NCI-H187 treated with DMSO at 0.1 percent for 48 hours (cell line): ENCODE measurements at places on chromosomes 1 and 21.

- DNase-seq: no peak
Measured at GRCh38 chr1:205257735-205258134, 30.0 kb downstream of the TMCC2 start.

- DNase-seq: no peak
Measured at GRCh38 chr1:1757422-1758058, 20.7 kb downstream of the NADK start.

GRCh38 chr1:230421481-230421880, 4.7 kb downstream of the PGBD5 start:
- DNase-seq: no peak

DNA sequence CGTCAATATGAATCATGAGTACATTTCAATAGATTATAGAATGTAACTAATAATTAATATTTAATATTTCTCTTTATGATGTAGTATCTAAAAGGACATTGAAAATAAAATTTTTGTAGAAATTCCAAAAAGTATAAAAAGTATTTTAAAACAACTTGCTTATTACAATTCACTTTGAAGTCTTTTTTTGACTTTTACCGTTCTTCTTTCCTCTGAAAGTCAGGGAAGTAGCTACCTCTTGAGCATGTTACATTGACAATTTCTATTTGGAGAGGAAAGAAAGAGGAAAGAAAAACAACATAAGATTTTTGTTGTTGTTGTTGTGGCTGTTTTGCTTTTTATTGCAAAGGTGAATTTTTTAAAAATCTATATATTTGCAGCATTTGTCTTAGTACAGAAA, 1.3 kb downstream of the PTPRC start:
- no peak for DNase-seq

DNA sequence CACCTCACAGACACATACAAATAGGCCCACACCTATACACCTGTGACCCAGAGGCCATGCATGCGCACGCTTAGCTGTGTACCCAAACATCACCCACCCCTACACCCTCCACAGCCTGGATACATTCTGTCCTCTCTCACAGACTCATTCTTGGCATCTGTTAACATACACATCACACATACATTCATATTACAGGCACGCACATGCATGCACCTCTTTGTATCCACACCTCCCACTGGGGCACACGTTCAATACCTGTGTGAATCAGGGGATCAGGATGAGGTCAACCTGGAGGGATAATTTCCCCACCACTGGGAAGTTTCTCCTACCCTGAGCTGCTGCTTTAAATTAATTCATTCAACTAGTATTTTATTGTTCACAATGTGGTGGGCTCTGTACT, 35.6 kb upstream of the EPB41 start:
- no peak for DNase-seq

GRCh38 chr1:55363268-55363667, 148.1 kb upstream of the USP24 start:
- DNase-seq: no peak

DNA sequence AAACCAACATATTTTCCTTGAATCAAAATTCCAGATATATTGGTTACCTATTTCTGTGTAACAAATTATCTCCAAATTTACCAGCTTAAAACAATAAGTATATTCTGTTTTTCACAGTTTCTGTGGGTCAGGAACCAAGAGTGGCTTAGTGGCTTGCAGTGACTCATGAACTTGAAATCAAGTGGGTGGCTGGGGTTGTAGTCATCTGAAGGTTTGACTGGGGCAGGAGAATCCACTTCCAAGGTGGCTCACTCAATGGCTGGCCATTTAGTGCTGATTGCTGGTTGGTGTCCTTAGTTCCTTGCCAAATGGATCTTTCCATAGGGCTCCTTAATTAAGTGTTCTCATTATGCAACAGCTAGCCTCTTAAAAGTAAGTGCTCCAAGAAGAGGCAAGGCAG, 43.8 kb downstream of the ALG14 start:
- DNase-seq: no peak

- DNase-seq: no peak
Measured at GRCh38 chr21:45439901-45440461, 35.0 kb downstream of the COL18A1 start.

GRCh38 chr1:173866413-173867115, 1.2 kb downstream of the GAS5 start:
- DNase-seq: no peak

DNA sequence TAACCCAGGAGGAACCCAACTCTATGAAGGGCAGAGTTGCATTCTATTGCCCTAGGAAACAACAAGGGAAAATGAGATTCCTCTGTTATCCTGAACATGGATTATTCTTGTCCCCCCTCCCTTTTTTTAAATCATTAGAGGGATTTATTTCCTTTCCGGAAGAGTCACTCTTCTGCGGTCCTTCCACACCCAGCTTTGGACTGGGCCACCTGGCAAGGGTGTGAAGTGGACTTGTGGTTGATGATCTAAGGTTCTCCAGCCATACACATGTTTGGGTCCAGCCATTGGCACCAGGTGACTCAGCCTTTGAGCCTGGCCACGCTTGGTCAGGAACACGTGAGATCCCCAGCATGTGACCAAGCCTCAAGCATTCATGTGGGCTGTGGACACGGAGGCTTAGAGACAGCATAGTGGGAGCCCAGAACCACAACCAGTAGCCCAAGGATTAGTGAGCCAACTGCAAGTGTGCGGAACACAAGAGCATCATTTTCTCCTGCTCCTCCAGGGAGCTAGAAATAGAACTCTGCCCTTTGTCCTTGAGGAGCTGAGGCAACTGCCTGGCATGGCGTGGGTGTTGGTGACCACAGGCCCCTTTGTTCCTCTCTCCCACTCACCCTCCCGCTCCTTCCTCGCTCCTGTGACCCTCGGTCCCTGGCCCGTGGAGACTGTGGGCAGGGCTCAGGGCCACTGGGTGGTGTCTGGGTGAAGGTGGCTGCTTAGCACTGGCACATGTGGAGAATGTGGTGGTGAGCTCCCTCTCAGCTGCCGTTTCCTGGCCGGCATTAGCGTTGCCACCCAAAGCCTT, 50.1 kb downstream of the NENF start:
- no peak for DNase-seq

GRCh38 chr1:43274125-43274803, 4.5 kb downstream of the TMEM125 start:
- no peak for DNase-seq

DNA sequence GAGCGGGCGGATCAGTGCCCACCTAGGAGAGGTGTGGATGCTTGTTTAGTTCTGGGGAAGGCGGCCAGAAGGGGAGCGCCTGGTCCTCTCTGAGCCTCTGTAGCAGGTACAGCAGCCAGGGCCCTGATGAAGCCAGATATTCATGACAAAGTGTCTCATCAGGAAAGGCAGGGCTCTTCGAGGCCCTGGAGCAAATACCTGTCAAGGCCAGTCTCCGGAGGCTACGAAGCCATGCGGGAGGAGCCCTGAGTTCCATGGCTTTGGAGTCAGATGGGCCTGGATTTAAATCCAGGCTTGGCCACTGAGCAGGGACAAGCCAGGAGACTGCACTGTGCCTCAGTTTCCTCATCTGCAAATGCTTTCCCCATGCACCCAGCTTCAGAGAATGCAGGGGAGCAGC, 25.4 kb upstream of the GPR153 start:
- no peak for DNase-seq

- DNase-seq: no peak
Measured at GRCh38 chr1:221594576-221594975, 147.3 kb downstream of the DUSP10 start.

DNA sequence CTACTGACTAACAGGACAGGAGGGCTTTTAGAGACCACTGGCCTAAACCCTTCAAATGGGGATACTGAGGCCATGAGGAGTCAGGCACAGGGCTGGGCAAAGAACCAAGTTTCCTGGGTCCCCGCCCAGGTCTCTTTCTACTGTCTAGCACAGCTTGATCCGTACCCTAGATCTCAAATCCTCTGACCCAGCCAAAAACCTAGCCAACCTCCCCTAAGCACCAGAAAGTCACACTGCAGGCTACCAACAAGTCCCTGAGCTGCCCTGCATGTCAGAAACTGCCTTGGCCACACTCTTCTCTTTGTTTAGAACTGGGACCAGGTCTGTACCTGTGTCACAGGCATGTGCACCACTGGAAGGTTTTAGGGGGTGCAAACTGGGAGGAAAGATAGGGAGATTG, 33.6 kb downstream of the AHDC1 start:
- no peak for DNase-seq

DNA sequence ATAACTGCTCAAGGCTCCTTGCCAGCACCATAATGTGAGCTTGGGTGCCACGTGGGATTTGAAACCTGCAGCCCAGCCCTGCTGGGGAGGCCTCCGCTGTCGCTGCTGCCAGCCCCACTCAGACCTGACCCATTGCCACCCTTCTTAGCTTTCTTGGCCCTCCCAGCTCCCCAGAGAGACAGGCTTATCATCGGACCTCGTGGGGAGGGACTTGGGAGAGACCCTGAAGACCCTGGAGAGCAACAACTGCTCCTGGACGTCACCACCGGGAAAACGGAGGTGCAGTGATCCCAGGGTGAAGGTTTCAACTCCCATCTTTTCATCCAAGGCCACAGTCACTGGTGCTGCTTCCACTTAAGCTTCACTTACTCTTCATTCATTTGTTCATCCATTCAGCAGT, 596.1 kb downstream of the PTPRU start:
- DNase-seq: no peak

DNA sequence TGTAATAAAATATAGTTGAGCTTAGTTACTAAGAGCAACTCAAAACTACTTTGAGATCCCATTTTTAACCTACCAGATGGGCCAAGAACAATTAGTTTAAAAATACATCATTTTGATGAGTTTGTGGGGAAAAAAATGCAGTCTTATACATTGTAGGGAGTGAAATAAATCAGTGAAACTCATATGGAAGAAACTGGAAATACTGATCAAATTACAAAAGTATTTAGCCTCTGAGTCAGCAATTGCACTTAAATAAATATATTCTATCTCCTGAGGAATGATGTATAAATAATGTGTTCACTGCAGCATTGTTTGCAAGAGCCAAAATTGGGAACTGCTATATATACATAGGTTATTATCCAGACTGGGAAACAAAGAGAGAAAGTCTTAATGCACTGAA, 4.6 kb upstream of the SMCP start:
- no peak for DNase-seq

GRCh38 chr1:224175617-224176016, 7.4 kb upstream of the DEGS1 start:
- no peak for DNase-seq

DNA sequence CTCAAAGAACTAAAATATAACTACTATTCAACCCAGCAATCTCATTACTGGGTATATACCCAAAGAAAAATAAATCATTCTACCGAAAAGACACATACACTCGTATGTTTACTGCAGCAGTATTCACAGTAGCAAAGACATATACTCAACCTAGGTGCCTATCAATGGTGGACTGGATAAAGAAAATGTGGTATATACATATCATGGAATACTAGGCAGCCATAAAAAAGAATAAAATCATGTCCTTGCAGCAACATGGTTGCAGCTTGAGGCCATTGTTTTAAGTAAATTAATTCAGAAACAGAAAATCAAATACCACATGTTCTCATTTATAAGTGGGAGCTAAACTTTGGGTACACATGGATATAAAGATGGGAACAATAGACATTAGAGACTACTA, 266.2 kb upstream of the POU3F1 start:
- DNase-seq: no peak

DNA sequence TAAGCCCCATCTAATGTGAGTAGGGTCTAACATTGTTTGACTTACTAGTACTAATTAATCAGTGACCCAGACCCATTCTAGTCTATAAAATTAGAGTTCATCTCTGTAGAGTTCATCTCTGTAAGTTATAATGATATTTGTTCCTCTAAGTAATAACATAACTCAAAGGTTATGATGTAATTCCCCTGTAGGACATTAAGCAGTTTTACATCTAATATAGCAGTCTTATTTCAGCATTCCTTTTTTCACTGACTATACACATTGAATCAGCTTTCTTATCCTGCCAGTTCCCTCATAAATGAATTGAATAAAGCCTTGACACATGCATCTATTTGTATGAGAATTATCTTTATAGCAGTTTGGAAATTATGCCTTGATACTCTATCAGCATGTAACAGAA, 90.9 kb downstream of the SH3GLB1 start:
- no peak for DNase-seq

DNA sequence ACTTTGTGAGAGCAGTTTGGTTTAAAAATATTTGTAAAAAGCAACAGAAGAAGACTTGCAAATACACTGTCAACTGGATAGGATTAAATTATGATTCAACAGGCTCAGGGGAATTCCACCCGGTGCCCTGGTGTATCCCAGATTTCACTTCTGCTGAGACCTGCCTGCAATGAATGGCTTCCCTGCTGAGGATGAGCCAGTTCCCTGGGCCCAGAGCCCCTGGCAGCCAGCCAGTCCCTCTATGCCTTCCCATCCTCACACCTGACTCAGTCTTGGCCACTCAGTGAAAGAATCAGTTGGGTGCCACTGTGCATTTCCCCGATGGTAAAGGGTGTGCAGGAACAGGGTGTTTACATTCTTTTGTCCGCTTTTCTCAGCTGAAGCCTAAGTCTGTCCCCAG, 64.4 kb downstream of the KCTD3 start:
- DNase-seq: peak; percentile 2

DNA sequence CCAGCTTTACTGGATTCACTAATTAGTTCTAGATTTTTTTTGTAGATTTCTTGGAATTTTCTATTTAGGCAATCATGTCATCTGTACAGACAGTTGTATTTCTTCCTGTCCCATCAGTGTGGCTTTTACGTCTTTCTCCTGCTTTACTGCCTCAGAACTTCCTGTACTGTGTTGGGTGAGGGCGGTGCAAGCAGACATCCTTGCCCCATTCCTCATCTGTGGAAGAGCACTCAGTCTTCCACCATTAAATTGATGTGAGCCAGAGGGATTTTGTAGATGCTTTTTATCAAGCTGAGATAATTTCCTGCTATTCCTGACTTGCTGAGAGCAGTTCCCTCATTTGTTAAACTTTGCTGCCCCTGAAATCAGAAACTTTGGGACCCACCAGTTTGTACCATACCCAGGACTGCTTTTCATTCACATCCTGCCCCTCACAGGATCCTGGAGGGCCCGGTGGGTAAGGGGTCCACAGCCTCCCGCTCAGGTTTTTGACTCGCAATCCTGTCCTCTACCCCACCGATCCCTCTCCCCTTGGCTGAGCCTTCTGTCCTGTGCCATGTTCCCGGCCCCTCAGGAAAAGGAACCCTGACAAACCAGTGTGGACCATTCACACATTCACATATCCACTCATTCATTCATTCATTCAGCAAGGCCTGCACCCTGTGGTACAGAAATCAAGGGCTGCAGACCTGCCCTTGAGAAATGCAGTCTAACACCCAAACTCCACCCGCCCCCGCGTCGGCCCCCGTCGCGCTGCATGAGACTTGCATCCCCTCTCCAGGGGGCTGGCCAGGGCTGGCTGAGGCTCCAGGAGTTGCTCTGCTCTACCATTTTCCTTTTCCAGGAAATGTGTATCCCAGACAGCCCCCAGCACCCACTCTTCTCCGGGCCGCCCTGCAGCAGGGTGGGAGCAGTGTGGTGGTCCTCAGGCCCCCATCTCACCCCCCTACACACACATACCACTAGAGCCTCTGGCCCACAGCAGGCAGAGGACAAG, 246.5 kb upstream of the VAMP3 start:
- DNase-seq: no peak

DNA sequence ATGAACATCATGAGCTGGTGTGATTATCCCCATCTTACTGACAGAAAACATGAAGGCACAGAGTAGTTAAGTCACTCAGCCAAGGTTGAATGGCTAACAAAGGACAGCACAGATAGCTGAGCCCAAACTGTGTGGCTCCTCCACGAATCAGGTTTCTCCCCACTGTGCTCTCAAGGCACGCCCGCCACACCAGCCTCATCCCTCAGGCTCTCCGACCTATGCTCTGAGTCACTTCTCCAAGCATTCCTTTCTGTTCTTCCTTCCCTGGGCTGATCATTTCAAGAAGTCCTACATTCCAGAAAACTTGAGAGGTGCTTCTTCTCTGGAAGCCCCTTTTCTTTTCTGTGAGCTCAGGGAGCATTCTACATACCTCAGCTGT, 25.3 kb upstream of the SDC3 start:
- no peak for DNase-seq
